ENCODE measurements at places on chromosomes 2 and 18.

DNA sequence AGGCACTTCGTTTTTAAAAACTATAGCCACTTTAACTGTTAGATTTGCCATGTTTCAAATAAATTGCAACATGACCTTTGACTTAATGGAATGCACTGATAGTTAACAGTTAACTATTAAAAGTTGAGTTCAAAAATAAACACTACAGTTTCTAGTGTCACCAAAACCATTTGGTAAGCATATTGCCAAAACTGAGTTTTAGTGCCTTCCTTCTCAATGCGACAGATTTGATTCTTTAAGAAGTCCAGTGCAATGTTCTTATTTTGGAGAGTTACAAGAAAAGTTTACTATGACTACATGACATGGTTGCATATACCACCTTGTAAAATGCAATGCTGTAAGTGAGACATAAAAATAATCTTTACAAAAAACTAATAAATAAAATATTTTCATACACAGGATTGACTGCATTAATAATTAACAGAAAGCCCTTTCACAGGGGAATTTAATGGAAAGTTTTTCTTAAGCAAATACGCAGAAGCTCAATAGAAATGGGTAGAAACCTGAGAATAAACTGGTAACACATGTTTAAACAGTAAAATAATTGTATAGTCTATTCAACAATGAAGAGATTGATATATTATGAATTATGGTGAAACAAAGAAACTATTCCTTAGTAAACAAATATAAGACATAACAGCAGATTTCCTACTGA, 53.8 kb downstream of the GRB14 start:
- no peak for DNase-seq

- DNase-seq, result peak; percentile 70
Measured at GRCh38 chr2:181904022-181904632, 12.6 kb downstream of the ITPRID2 start.

DNA sequence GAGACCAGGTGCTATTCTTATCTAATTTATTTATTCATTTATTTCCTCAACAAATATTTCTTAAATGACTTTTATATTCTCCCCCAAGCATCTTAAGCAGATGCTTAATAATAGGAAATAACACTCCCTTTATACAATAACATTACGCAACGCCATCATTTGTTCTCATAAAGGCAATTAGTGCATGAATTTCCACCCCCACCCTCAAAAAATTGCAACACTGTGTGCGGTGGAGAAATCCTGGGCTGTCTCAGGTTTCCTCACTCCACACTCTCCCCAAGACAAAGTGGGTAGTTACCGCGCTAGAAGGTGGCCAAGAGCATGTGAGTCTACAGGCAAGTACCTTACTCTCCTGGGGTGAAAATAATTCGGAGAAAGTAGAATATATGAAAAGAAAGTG, 37.0 kb upstream of the CTDP1 start:
- DNase-seq, result no peak

DNA sequence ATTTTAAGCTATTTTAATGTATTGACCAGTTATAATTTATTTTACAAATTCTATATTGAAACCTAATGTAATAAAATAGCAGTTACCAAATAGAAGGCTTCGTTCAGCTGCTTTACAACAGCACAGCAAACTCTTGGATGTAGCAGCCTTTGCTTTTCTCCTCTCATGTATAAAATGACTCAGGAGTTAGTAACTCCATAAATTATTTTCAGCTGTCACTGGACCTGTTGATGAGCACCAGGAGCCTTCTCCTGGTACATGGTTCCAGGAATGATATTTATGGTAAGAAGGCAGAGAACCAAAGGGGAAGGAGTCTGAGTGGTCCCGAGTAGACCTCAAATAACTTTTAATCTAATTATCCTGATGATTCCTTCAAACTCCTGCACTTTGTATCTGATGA, 256.4 kb upstream of the NETO1 start:
- peak; percentile 14 for DNase-seq

- no peak for DNase-seq
Measured at GRCh38 chr2:152309352-152310214, 25.4 kb upstream of the FMNL2 start.

DNA sequence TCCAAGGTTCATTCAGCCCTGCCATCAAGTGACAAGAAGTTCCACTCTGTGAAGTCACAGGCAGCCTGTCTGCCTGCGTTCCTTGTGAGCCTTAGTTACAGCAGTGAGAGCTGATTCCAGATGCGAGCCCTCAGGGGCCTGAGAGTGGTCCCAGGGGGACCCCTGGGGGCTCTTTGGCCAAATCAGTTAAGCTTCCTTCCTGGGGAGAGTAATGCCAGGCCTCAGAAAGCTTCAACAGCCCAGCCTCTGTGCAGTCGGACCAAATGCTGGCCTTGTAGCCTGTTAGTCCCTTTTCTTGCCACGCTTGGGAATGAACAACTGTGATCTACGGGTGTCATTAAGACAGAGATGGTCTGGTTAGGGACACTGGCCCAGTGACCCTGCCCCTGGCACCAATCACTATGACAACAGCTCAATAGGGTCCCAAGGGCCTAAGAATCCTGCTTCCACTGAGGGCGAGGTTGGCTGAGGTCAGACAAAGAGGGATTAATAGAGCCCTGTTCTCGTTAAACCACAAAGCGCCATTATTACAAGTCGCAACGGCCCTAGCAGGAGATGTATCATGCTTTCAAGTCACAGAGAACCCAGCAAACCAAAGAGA, 50.9 kb downstream of the HS1BP3 start:
- no peak for DNase-seq

All from astrocyte of the hippocampus (primary cell).